ENCODE measurements at places on chromosomes 4 and X.

GRCh38 chr4:76581077-76581962 lies 146.3 kb downstream of the SHROOM3 start:
- no peak for DNase-seq

DNA sequence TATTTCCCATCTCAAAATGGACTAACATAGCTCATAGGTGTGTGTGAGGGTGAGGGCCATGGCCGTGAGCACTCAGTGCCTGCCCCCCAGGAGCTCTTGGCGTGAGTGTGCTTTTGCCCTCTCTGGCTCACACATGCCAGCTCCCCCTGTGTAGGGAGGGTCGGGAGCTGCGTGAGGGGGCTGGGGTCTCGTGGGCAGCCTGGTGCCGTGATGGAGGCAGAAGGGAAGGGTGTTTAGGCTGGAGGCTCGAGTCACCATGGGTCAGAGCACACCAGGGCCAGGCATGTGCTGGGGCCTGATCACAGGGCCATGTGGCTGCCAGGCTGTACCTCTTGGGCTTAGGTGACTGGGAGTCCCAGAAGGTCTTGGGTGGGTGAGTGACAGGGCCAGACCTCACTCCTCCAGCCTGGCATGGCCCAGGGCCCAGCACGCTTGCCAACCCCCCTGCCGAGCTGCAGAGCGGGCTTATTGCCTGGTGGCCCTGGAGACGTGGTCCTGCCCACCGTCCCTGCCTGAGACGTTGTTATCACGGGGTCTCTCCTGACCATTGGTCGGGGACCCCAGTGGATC lies 44.0 kb downstream of the ADRA2C start:
- no peak for DNase-seq

- no peak for DNase-seq
Measured at GRCh38 chr4:29309050-29309449, 1411.1 kb upstream of the PCDH7 start.

DNA sequence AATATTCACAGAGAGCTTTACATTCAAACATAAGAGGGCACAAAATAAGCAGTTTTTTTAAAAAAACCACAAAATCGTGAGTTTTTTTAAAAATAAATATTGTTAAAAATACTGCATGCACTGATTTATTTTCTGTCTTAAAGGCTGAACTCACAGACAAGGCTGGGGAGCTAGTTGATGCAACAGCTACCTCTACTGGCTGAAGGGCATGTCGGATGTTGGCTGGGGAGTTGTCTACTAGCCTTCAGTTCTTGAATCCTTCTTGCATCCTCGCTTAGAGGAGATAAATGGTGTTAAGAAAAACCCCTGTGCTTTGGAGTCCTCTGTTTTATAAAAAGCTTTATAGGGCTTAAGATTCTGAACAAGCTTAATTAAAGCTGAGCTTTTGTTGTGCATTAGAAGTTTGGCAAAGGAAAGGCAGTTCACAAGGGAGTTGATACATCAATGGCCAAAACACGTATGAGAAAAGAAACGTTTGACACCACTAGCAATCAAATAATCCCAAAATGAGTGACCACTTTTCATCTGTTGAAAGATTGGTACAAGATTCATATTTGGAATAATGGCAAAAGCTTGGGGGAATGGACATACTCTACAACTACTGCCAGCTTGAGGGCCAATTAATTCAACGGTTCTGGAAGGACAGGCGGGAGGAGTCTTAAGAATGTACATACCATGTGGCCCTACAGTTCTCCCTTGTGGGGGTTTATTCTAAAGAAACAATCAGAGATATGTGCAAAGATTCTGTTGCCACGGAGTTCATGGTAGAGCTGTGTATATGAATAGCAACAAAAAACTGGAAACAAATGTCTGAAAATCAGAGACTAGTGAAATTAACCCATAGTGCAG lies 94.7 kb downstream of the SEL1L3 start:
- peak; percentile 26 for DNase-seq

GRCh38 chr4:77127215-77127614 lies 29.8 kb upstream of the CCNG2 start:
- DNase-seq, result no peak

DNA sequence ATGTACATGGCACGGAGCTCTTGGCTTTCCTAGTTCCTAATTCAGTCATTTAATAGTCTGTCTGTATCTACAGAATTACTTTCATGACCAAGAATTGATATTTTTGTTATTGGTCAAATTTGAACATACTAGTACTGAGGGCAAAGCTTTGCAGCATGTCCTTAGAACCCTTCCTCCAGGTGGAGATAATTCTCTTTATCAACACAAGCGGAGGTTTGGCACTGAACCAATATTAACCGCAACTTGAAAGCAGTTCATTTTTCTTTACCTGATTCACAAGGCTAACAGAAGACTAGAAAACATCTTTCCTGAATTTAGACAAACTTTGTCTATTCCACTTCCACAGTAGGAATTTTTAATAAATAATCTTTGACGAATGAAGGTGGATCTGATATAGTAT lies 73.8 kb downstream of the TACR3 start:
- no peak for DNase-seq
